ENCODE measurements at places on chromosomes 2 and 18. TPM values are rescaled to one million over a fixed set of nuclear protein-coding genes. Genes with fewer than 3 reads are reported as not detected.

GRCh38 chr18:66694852-66695251 is 91.0 kb upstream of the CDH19 start:
- no peak for DNase-seq

DNA sequence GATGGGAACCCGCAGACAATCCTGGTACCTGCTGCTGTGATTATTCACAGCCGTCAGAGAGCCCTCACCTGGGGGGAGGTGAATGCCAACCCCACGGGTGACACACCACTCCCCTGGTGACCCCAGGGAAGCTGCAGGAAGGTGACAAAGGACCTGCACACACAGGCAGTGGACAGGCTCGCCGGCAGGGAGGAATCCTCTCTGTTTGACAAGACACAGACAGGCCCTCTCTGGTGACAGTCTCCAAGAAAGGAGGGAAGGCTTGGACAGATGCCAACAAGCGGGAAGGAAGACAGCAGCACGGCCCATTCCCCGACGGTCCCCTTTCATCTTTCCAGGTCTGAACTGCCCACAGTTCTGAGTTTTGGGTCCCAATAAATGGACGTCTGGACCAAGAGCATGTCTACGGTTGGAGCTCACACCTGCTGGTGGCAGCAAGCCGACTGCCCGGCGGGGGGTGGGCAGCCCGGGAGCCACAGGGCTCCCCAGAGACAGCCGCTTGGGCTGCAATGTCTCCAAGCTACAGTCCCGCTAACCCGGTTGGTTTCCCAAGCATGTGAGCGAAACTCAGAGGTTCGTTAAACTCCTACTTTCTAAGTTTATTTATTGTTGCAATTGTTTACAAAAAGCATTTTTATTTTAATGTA is 31.8 kb downstream of the HDAC4 start:
- DNase-seq = no peak

- no peak for DNase-seq
Measured at GRCh38 chr2:211664321-211664720, 874.3 kb downstream of the ERBB4 start.

The CAPN14 gene
- 1.4 TPM for total RNA-seq

DNA sequence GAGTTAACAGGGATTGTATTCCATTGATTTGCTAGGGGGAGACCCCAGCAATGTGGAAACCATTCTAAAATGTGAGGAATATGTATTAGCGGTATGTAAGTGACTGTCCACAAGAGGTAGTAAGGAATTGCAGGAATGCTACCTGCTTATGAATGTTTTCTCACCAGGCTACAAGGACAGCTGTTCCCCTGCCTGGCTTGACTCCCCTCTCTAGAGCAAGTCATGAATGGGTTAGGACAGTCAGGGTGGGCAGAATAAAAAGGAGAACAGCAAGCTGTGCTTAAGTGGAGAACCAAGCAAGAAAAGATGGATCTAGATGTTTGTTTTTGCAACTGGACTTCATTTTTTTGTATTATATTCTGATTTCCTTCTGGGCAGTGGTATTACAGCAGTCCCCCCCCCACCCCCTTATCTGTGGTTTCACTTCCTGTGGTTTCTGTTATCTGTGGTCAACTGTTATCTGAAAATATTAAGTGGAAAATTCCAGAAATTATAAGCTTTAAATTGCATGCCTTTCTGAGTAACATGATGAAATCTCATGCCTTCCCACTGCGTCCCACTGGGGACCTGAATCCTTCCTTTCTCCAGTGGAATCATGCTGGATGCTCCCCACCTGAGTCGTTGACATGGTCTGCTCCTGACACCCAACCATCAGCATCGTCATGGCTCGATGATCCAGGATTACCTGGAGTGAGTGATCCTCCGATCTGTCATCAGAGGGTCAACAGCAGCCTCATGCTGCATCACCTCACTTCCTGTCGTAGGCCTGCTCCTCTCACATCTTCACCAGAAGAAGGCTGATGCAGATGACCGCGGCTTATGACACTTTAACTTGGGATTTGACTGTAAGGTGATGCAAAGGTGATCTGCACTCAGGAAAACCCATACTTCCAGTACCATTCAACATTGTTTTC is 52.2 kb downstream of the VAPA start:
- no peak for DNase-seq

GRCh38 chr2:8418721-8419120 is 263.1 kb upstream of the ID2 start:
- DNase-seq = no peak

DNA sequence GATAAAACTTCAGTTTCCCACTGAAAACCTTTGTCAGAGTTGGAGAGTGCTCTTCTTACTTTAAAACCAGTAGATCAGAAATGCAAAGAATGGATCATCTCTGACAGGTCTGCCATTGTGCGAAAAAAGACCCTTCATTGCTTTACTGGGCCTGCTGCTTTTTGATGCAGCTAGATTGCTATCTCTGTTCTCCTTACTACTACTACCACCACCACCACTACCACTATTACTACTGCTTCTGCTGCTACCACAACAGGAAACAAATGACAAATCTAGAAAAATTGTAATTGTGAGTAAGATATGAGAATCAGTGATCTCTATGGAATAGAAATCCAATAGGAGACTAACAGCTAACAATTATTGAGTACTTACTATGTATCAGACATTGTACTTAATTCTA is 85.8 kb downstream of the PKP4 start:
- DNase-seq = no peak

The PDE11A gene
- total RNA-seq = 1.7 TPM

- DNase-seq = no peak
Measured at GRCh38 chr2:227125506-227125905, 38.5 kb downstream of the COL4A4 start.

GRCh38 chr2:229467783-229468182 is 196.7 kb upstream of the PID1 start:
- DNase-seq = no peak

GRCh38 chr2:203527719-203528118 is 7.4 kb downstream of the RAPH1 start:
- no peak for DNase-seq

GRCh38 chr2:72828840-72829507 is 3.1 kb upstream of the EXOC6B start:
- no peak for DNase-seq

DNA sequence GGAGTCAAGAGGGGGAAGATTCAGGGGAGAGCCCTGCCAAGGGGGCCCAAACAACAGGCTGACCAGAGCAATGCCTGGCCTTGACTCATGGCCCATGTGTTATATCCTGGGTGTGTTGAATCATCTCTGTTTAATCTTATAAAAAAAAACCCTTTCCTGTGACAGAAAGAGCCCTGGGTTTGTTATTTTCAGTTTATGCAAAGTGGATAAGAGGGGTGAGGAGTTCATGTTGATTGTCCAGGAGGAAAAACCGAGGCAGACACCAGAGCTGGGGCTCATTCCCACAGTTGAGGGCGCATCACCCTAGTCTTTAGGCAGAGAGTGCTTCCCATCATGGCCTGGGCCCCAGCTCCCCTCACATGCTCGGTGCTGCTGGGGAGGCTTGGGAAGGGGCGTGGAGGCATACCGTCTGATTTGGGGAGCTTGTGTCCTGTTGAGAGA is 30.9 kb upstream of the IL37 start:
- DNase-seq = no peak

DNA sequence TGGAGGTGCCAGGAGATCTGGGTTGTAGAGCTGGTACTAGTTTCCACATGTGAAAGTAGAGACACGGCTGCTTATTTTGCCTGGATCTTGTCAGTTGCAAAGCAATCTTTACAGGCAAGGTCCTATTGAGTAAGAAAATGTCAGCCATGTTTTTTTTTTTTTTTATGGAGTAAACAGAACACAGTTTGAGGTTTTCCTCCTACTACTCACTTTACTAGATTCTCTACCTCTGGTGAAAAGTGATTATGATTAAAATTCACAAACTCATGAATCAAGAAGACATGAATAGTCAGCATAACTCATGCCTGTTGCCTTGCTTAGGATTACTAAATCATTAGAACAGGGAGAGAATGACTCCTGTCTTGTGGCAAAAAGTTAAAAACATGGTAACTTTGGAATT is 70.1 kb upstream of the PNPT1 start:
- DNase-seq = no peak

- DNase-seq = no peak
Measured at GRCh38 chr18:44805643-44806042, 125.0 kb downstream of the SETBP1 start.

GRCh38 chr2:46704041-46704440 is 211.6 kb downstream of the MCFD2 start:
- no peak for DNase-seq

DNA sequence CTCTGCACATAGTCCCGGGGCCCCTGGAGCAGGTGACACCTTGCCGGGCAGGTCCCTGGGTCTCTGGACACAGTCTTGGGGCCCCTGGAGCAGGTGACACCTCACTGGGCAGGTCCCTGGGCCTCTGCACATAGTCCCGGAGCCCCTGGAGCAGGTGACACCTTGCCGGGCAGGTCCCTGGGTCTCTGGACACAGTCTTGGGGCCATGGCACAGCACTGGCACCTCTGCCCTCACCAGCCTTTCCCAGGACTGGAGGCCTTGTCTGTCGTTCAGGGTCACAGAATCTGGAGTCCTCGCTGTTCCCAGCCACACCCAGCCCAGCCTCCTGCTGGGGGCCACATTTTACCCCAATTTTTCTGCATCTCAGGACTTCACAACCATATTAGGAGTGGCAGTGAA is 2.2 kb downstream of the TPO start:
- no peak for DNase-seq

DNA sequence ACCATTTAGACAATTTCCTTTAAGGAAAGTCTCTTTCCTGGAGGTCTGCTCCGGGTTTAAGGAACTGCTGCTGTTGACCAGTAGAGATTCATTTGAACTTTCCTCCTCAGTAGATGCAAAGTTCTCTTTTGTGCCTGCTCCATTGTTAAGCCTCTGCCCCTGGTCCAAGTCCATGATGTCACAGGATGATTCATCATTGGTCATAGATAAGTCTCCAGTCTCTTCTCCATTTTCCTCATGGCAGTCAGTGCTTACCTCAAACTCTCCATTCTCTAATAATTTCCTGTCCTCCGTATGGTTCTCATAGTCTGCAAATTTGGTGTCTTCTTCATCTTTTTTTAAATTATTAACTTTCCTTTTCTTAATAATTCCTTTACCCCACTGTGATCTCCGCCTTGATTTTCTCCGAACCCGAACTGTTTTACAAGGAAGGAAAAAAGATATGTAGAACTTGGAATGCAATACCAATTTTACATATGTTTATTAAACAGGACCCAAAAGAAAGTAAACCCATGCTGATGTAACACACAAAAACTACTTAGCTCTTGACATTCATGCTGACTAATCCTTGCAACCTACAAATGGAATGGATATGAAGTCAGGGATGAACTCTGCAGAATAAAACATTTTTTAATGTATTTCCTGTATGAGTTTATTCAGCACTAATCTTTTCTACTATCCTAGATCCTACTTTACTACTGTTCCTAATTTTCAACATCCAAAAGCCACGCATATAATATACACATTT is 169.1 kb downstream of the ATAD2B start:
- DNase-seq = no peak

- DNase-seq = peak; percentile 57
Measured at GRCh38 chr2:144519934-144520731, at the start of gene ZEB2. TSS of gene ZEB2 (minus strand) at chr2:144520119. CDS start at chr2:144517350, 2,769 bp downstream.

- no peak for DNase-seq
Measured at GRCh38 chr2:107086497-107086896, 200.5 kb upstream of the ST6GAL2 start.

GRCh38 chr2:217887841-217888701 is 114.7 kb downstream of the TNS1 start:
- DNase-seq = no peak

- DNase-seq = peak; percentile 73
Measured at GRCh38 chr18:57737400-57738060, 65.6 kb downstream of the ATP8B1 start.

- DNase-seq = peak; percentile 92
Measured at GRCh38 chr2:177263451-177264208, 897 bp downstream of the NFE2L2 start.

The CDKL4 gene
- total RNA-seq = 10.1 TPM

The FOXD4L1 gene
- 0.31 TPM for total RNA-seq

All from occipital lobe (tissue), 3 donors.